ENCODE measurements at places on chromosomes 2 and 18.

- DNase-seq, result no peak
Observed at GRCh38 chr2:207801259-207801658, 31.6 kb upstream of the FZD5 start.

DNA sequence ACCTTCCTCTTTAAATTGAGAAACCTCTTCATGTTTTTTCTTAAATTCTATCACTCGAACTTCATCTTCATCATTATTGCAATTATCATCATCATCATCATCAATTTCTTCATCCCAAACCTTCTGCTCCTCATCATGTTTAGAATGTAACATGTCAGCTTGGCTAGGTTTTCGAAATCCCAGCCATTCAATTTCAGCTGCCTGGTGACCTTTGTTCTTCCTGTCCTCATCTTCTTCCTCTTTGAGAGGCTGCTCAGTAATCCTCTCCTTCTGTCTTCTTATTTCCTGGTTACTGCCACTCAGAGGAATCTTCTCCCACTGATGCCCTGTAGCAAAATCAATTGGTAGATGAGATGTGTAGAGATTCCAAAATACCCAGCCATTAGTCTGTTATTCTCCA lies 4.2 kb downstream of the ERMN start:
- no peak for DNase-seq

DNA sequence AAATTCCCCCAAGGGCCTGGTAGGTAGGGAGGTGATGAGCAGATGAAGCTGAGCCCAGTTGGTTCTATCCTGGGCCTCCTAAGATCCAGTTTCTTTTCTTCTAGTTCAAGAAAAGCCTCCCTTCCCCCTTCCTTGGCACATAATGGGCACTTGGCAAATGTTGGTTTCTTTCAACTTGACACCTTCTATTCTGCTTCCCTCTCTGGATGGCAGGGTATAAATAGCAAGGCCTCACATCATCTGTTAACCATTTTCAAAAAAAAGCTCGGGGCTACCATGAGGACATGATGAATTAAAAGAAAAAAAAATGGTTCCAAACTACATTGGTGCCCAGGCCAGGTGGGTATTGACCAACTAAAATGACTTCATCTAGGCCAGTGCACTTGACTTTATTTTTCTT lies 29.9 kb downstream of the CTAGE1 start:
- no peak for DNase-seq

DNA sequence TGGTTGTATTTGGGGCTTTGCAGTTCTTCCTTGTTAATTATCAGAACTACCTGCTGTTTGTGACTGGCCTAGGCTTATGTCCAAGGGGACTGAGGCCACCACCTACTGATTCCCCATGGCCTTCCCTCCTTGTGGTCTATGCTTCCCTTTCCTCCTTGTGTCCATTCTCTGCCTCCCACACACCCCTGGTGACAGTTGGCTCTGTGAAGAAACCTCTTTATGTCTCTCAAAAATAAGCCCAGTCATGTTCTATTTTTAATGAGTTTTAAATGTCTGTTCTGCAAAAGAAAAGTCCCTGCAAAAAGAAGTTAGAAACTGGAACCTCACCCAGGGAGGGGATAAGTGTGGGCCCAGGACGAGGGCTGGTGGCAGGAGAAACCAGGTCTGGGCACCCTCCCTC lies 105.0 kb downstream of the SMC6 start:
- no peak for DNase-seq

- DNase-seq, result no peak
Observed at GRCh38 chr2:231671270-231672050, 36.9 kb upstream of the PTMA start.

DNA sequence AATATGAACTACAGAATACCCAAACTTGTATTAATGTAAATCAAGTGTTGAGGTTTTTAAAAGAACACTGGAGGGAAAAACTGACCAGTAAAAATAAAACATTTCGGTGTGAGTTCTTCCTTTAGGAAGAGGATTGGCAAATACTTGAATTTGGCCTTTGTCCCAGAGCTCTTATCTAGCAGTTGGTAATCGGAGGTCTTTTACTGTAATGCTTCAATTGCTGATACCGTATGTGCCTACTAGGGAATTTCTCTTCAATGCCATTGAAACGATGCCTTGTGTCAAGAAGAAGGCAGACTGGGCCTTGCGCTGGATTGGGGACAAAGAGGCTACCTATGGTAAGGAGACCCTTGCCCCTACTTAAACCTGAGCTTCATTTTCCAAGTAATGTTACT lies 4.1 kb downstream of the RRM2 start:
- DNase-seq, result no peak

GRCh38 chr2:215579809-215580208 lies 143.9 kb upstream of the FN1 start:
- DNase-seq, result peak; percentile 41

GRCh38 chr2:1049691-1050090 lies 99.0 kb downstream of the SNTG2 start:
- no peak for DNase-seq

DNA sequence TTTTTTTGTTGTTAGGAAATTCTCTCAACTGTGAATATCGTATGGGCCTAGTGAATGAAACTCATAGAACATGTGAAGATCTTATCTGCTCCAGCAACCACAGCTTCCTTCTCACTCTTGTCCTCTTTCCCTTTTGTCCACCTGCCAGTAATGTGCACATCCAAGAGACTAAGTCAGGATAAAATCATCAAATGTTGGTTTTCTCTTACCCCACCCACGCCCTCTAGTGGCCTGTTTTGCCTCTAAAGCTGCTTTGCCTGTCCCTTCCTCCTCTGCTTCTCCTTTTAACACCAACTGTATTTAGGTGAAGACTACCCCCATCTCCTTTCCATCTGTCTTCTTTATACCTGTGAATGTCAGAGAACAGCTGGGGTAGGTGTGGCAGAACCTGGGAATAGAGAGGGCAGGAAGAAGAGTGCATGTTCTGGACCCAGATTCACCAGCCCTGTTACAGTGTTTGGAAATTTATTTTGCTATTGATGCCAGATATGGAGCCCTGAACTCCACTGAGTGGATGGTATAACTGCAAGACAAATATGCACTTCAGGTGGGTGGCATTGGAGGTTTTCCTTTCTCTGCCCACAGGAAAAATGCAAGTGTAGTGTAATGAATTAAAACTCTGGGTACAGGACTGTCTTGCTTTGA lies 8.4 kb upstream of the MGAT5 start:
- DNase-seq, result peak; percentile 46

- peak; percentile 88 for DNase-seq
Observed at GRCh38 chr2:234422273-234422732, 74.6 kb downstream of the ARL4C start.

DNA sequence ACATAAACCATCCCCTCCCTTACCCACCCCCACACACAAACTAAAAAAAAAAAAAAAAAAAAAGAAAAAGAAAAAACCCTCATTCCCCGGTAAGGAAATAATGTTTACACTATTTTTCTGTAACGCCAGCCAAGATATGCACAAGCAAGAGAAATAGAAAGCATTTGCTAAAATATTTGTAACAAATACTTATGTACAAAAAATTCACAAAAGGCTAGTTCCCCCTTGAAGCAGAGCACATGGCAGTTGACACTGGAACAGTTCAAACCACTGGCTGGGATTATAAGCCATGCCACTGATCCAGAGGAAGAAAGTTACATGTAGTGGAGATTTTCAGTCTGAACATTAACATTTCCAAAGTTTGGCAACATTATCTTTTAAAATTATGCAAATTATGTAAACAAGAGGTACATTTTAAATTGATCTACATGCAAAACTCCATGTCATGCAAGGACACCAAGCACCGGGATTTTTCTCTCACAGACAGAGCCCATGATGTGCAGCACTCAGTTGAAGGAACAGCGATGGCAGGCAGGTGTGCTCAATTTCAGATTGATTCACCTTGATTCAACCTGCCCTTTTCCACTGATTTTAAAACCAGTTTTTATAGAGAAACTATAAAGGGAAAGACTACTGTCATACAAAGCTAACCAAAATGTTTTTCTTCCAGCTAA lies 21.4 kb downstream of the PNO1 start:
- DNase-seq, result no peak

- no peak for DNase-seq
Observed at GRCh38 chr2:235587202-235587601, 93.4 kb downstream of the AGAP1 start.

- no peak for DNase-seq
Observed at GRCh38 chr2:119248751-119249150, 25.1 kb downstream of the STEAP3 start.

GRCh38 chr18:54268751-54269150 lies 566 bp upstream of the POLI start:
- no peak for DNase-seq

GRCh38 chr2:132863961-132864360 lies 194.0 kb upstream of the LYPD1 start:
- no peak for DNase-seq

- no peak for DNase-seq
Observed at GRCh38 chr18:43122955-43123354, 7.5 kb upstream of the RIT2 start.

DNA sequence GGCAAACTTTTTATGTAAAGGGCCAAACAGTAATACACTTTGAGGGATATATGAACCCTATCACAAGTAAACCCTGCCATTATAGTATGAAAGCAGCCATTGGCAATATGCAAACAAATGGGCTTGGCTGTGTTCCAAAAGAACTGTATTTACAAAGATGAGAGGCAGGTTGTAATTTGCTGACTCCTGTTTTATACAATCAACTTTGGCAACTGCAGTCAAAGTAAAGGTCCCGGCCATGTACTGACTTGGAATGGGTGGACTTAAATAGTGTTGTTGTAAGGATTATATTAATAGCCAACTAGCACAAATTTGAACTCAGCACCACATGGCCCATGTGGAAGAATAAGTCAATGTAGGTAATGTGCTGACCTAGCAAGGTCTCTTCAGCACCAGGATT lies 223.4 kb downstream of the WDPCP start:
- no peak for DNase-seq

DNA sequence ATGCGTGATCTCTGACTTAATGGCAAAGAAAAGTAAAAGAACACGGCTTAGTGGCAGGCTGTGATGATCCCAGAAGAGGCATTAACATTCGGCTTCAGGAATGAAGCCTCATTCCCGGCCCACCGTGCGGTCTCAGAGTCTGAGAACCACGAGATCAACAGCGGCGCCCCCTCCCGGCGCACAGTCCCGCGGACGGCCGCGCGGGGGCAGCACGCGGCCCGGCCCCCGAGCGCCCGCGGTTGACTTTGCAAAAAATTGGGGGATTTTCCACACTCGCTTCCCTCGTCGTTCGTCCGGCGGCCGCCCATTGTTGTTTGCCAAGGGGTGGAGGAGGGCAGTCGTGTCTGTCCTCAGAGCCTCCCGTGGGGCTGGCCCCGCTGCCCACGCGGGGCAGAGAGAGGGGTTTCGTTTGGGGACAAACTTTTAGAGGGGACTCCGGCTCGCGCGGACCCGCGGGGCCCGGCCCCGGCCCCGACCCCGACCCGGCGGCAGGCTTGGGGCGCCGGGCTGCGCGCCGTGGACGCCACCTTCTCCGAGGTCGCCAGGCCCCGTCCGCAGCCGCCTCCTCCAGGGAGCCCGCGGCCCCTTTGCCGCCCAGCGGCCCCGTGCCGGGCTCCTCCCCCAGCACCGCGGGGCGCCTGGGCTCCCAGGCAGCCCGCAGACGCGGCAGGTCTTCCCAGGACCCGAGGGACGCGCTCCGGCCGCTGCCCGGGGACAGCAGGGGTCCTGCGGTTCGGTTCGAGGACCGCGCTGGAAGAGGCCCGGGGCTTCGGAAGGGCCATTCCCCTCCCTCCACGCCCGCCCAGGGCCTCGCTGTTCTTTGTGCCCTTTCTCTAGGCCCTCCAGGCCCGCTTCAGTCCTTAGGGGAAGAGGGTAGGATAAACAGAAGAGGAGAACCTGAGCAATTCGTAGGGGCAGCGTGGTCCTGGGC lies 3.4 kb upstream of the HS6ST1 start:
- peak; percentile 84 for DNase-seq

GRCh38 chr2:16226943-16227664 lies 286.8 kb downstream of the MYCN start:
- no peak for DNase-seq

DNA sequence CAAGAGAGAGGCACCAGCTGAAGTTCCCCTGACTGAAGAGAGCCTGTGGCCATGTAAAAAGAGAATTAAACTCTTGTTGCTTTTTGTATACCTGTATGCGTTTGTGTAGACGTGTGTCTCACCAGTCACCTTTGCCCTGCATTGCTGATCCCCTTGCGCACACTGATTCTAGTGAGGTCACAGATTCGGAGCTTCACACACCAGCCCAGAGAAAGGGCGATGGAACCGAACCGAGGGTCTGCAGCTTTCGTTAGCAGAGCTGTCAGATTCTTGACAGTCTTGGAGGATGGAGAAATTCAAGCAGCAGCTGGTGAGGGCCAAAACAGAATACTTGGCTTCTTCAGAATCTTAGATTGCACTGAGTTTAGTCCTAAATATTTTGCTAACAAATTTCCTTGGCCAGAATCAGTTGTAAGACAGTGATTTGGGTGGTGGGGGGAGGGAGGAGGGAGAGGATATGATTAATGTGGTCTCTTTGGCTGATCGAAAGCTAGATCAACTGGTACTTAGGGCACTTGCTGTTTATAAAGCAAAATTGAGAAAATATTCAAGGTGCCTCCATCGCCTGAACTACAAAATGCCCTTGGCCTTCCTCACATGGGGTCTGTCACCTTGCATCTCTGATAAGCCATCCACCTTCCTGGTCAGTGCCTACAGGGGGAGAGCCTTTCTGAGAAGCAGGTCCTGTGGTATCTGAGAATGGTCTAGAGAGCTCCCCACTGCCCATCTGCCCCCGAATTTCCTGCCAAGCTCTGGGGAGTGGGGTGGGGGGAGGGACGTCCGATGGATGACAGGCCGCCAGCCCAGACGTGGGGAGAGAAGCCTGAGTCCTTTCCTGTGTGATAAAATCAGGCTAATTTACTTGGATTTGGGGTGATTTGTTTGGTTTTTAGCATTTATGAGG lies 123.5 kb downstream of the CABLES1 start:
- no peak for DNase-seq

- no peak for DNase-seq
Observed at GRCh38 chr18:58540381-58540943, 88.4 kb downstream of the ALPK2 start.

- no peak for DNase-seq
Observed at GRCh38 chr2:1846046-1847015, 102.0 kb upstream of the PXDN start.

GRCh38 chr2:198390670-198391069 lies 586.3 kb downstream of the PLCL1 start:
- DNase-seq, result no peak

- no peak for DNase-seq
Observed at GRCh38 chr2:25222477-25223121, 54.2 kb upstream of the POMC start.

DNA sequence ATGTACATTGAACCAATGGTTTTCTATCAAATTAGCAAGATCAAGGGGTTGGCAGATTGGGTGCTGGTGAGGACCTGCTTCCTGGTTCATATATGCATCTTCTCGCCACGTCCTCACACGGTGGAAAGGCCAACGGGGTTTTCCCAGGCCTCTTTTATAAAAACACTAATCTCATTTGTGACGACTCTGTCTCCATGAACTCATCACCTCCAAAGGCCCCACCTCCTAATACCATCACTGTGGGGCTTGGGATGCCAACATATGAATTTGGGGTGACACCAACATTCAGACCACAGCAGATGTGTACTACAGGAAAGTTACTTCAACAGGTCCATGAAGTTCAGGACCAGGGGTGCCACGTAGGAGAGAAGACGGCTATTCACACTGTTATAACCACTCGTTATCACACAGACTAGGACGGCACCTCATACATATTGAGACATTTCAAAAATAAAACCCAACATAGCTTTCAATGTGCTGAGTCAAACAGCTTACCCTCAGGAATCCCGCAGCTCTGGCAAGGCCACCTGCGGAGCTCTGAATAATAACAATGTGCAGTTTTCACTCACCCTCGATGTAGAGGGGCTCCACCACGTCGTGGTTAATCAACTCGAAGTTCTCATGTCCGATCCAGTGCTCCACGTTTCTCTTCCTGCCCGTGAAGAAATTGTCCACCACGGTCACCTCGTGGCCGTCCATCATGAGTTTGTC lies 49.3 kb downstream of the UXS1 start:
- DNase-seq, result no peak

Measured in HTR-8/SVneo (cell line).